Neural progenitor cell (in vitro differentiated cells): ENCODE measurements at places on chromosomes 6 and 20. TPM values are rescaled to one million over a fixed set of nuclear protein-coding genes. Genes with fewer than 3 reads are reported as not detected.

GRCh38 chr20:23094927-23095326 is 8.8 kb upstream of the CD93 start:
- DNase-seq = no peak

GRCh38 chr20:45097485-45098102 is 3.3 kb downstream of the KCNS1 start:
- DNase-seq = no peak

DNA sequence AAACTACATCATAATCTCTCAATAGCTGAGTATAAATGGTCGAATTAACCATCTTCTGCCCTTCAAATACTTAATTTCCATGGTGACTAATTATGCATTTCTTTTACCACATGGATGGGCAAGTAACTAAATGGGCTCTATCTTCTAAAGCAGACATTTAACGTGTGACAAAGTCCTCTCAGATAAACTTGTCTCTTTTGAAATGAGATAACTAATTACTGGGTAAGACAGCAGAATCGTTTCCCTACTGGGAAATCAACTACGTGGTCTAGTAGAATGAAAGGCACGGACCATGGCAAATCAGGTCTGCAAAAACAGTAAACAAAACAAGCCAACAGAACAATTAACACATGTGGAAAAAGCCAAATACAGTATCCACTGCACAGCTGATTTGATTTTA is 137.7 kb downstream of the BACH2 start:
- DNase-seq = no peak

- DNase-seq = peak; percentile 93
These were observed 129.7 kb upstream of the UFL1 start for GRCh38 chr6:96391776-96392360.

DNA sequence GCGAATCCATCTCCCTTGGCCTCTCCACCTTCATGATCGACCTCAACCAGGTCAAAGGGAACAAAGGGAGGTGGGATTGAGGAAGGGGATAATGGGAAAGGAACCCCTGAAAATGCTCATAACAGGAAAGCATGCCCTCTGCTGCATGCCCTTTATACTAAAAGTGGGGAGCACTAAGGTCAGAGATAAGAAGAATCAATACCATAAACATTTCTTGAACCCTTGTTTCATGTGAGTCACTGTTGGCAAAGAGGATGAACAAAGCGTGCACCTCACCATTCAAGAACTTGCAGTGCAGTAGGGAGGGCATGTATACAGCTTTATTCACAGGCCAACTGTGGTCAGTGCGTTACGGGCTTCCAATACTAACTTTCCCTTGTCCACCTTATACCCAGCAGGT is 1.7 kb upstream of the SAPCD1 start:
- no peak for DNase-seq

GRCh38 chr20:23410916-23411695 is 10.2 kb downstream of the NAPB start:
- DNase-seq = no peak

DNA sequence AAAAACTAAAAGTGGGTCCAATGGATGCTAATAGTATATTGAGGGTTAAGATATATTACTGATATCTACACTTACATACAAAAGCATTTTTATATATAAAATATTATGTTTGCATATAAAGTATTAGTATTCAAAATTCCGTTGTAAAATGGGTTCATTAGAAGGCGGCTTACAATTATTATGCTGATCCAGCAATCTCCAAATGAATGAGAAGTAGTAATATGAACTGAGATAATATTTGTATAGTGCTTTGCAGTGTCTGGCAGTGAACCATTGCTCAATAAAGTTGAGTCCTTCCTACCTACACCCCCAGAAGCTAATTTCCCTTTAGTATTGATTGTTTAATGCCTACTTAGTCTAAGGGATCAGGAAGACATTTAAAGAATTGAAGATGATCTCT is 146.2 kb downstream of the UST start:
- no peak for DNase-seq

- no peak for DNase-seq
These were observed 31.0 kb upstream of the NTSR1 start for GRCh38 chr20:62677678-62678077.

GRCh38 chr6:47743744-47744143 is 38.1 kb upstream of the OPN5 start:
- no peak for DNase-seq

DNA sequence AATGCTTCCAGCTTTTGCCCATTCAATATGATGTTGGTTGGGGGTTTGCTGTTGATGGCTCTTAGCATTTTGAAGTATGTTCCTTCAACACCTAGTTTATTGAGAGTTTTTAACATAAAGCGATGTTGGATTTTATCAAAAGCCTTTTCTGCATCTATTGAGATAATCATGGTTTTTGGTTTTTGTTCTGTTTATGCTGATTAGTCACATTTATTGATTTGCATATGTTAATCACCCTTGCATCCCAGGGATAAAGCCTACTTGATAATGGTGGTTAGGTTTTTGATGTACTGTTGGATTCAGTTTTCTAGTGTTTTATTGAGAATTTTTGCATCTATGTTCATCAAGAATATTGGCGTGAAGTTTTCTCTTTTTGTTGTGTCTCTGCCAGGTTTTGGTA is 40.4 kb upstream of the COL9A1 start:
- no peak for DNase-seq

DNA sequence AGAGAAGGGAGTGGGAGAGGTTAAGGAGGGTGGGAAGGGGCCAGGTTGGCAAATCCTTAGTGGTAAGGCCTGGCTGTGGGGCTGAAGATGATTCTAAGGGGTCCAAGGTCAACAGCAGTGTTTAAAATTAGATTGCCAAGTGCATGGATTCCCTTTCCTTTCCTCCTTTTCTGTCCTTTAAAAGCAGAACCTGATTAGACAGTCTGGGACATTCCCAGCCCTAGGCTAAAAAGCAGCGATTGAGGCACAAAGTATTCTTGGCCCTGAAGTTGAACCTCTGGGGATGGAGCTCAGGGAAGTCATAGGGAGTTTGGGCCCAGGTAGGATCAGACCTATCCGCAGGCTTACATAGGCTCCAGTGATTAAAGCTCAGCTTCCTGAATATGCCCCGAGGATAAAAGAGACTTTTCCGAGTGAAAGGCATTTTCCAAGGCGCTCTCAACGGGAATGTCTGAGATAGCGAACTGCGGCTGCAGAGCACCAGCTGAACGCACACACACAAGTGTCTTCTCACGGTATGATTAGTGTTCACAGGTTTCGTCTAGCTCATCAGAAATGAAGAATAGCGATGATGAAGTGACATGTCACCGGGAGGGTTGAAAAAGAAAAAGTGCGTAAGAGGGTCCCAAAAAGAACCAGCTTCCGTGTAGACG is 787 bp upstream of the CARMIL1 start:
- DNase-seq = peak; percentile 62

- DNase-seq = no peak
These were observed 55.9 kb downstream of the MAP3K5 start for GRCh38 chr6:136736281-136736960.

GRCh38 chr6:142728364-142728763 is 216.6 kb downstream of the HIVEP2 start:
- no peak for DNase-seq

DNA sequence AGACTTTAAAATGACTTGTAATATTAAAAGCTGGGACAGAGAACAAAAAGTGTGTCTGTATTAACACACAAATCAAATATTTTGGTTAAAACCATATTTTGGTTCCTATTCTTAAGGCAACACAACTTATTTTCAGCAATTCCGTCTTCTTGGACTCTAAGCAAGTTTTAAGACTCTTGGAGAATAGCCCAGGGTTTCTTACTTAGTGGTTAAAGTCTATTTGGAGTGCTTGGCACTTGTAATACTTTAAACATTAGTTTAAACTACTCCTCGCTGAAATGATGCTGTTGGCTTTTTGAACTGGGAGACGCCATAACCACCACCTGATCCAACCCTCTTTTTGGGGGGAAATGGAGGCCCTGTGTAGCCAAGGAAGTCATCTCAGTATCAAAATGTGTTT is 109.7 kb upstream of the GMDS start:
- DNase-seq = no peak

DNA sequence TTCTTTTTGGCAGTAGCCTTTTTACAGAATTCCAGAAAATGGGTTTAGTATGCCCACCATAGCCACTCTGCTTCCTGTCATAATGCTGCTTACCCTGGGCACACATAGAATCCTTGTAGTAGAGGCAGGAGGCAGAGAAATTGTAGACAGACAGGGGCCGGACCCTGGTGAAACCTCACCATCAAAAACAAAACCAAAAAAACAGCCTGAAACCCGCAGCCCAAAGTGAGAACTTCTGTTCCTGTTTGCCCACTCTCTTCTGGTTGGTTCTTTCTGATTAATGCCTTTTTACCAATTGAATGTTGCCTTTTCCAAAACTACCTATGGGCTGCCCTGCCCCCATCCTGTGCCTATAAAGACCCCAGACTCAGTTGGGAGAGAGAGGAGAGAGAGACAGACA is 188.2 kb downstream of the CDKAL1 start:
- no peak for DNase-seq

GRCh38 chr6:87851674-87852299 is 149.8 kb upstream of the AKIRIN2 start:
- DNase-seq = no peak

DNA sequence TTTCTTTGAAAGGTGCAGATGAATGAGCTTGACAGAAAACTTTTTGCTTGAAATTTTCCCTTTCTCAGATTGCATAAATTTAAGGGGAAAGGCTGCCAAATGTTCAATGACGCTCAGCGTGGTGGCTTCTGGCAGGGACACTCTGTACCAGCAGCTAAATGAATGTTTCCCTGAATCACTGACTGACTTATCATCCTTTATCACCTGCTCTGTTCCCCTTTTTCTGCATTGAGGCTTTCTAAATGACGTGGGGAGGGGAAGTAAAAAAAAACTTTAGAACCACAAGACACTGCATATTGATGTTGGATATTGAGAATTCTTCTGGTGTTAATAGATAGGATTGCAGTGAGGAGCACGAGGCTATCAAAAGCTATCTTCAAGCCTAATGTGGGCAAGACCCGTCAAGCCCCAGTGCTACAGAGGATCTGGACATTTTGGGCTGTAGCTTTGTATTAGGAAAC is 46.9 kb upstream of the ENPP5 start:
- no peak for DNase-seq

DNA sequence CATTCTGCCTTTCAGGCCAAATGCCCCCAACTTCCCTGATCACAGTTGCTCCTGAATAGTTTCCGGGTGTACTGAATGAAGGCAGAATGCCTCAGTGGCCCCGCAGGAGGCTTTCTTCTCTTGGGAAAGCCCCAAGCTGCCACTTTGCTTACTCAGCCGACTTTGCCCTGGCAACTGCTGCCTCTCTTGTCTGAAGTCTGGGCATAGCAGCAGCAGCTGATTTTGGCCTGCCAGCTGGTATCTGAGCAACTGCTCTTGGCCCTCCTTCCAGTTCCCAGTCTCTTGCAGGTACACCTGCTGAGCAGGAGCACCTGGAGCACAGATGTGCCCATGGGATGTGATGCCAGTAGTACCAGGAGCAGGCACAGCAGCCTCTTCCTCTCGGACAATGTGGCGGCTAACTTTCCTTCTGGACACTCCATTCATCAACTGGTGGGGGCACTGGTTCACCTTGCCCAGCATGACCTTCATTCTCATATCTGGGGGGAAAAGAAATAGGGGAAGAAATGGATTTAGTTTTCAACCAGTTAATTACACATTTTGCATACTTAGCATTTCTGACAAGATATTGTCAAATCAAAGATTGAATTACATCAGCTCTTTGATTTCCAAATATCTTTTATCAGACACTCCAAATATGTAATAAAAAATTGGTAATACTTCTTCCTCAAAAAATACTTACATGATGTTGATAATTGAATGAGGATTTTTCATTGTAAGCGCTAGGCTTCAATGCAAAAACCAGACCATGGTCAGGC is 468.2 kb downstream of the PKHD1 start:
- DNase-seq = peak; percentile 3

DNA sequence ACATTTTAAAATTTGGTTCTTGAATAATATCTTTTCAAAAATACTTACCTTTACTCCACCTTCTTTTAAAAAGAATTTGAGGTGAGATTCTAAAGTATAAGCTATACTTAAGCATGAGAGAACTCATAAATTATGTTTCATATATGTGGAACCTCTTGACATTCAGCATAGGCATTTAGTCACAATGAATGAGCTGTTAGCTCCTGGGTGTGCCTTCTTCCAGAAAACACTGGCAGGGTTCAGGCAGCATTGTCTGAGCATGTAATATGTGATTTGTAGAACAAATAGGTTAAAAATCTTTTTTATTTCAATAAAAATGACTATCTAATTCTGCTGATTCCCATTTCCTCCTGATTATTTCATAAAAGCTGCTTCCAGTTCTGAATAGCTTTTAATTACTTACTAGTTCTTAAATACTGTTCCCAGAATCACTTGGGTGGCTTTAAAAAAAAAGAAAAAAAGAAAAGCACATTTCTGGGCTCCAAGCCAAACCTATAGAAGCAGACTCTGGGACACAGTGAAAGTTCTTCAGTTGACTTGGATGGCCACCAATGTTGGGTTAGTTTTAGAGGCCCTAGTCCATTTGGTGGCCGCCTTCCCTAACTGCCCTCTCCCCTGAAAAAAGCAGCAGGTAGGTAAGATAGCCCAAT is 20.2 kb downstream of the RNF8 start:
- DNase-seq = no peak

GRCh38 chr6:144551339-144551738 is 266.2 kb downstream of the UTRN start:
- no peak for DNase-seq

DNA sequence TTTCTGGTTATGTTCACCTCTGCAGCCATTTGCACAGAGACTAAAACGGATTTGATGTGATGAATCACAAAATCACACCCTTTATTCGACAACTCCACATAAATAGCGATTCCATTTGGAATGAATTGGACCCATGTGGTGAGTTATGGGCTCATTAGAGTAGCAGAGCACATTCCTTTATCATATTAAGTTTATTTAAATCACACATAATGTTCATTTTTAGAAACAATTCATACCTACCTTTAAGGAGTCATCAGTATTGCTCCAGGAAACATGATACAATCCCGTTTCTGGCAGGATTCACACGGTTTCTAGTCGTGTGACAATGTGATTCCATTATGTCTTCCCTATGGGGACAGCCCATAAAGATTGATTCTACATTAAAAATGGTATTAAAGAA is 303.5 kb downstream of the CDH4 start:
- no peak for DNase-seq

GRCh38 chr6:70622461-70622860 is 45.2 kb upstream of the SMAP1 start:
- DNase-seq = no peak

- DNase-seq = no peak
These were observed 20.3 kb downstream of the ZMYND8 start for GRCh38 chr20:47336129-47336754.

- peak; percentile 13 for DNase-seq
These were observed 872 bp upstream of the RBM39 start for GRCh38 chr20:35742741-35743523.

The HLA-DPA1 gene
- total RNA-seq = 1.5 and 2.8 TPM in 2 replicates

The NOP56 gene
- 246 and 288 TPM in 2 replicates for total RNA-seq

The MYCT1 gene
- not detected in 2 replicates for total RNA-seq

The TRAPPC3L gene
- total RNA-seq = not detected in 2 replicates

The RSPH4A gene
- total RNA-seq = 0.59 and 0.69 TPM in 2 replicates

The OR2H2 gene
- not detected in 2 replicates for total RNA-seq

The SOBP gene
- 11.0 and 12.6 TPM in 2 replicates for total RNA-seq

The RIMS4 gene
- 5.3 and 7.8 TPM in 2 replicates for total RNA-seq

The PHACTR1 gene
- total RNA-seq = 2.4 and 6.1 TPM in 2 replicates

The SYCP2L gene
- 8.9 and 12.5 TPM in 2 replicates for total RNA-seq

The CNBD2 gene
- 4.4 and 6.1 TPM in 2 replicates for total RNA-seq

The SCUBE3 gene
- total RNA-seq = 9.0 and 11.4 TPM in 2 replicates
